Foreskin keratinocyte (primary cell): ENCODE measurements at places on chromosomes 1 and 21.

DNA sequence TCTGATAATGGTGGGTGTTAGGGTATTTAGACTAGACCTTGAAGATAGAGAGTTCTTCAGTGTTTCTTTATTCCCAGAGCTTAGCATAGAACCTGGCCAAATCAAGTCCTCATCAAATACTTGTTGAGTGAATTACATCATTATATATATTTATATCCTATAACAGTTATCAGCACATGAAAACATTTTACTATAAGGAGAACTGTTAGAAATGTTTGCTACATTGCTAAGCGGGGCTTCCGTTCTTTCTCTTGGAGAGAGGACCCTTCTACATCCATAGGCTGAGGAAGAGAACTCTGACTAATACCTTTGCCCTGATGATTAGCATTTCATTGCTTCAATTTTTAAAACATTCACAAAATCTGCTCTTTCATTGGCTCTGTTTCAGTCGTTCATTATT, 66.5 kb upstream of the NBL1 start:
- DNase-seq, result no peak

DNA sequence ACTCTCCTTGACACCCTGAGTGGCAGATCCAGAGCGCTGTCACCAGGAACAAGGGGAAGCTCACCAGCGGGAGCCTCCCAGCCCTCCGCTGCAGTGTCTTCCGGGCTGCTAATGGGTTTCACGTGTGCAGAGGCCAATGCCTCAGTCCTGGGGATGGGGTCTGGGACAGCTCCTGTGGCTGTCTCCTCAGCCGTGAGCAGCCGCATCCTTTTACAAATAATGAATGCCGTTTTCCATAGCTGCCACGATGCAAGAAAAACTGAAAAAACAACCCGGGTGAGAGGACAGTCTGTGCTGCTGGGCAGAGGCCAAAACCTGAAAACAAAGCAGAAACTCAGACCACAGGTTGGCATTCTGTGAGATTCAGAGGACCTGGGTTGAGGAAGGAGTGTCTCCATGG, 212.2 kb upstream of the RAB4A start:
- DNase-seq, result no peak

- no peak for DNase-seq
Measured at GRCh38 chr1:155175927-155176371, 2.3 kb downstream of the TRIM46 start.

DNA sequence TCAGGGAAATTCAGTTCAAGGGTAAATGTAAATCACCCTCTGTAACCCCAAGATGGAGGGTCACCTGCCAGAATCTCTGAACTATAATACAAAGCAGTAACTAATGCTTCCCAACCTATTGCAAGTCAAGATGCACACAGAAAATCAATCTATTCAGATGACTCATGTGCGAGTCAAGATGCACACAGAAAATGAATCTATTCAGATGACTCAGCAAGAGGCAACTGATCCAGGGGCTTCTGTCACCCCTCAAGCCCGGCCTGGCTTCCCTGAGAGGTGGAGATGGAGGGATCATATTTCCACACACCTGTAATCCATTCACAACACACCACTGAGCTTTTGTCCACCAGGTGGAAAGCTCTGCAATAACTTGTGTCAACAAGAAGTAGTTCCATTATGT, 17.4 kb upstream of the HIVEP3 start:
- peak; percentile 63 for DNase-seq

DNA sequence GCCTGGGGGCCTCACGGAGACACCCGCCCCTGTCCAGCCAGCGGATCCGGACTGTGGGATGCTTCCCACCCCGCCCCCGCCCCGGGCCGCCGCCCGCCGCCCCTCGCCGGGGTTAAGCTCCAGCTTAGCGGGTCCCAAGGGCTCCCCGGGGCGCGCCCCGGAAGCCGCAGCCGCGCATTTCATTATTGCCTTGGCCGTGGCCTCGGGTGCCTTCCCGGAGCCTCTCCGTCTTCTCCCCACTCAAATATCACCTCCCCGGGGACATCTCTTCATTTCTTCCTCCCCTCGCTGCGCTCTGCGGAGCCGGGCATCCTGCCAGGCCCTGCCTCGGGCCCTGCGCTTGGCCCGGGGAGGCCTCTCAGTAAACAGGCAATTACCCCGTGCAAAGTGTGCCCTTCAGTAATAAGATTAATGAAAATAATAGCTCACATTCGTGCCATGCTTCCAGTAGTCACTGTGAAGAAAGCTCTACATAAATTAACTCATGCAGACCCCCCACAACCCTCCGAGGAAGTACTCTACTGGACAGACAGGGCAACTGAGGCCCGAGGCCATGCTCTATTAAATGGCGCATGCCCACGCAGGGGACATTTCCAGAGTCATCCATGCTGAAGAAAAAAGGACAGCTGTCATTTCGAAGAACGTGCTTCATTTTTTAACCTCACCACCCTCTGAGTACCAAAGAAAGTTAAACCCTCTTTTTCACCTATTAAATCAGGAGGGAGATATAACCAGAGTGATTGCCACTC, 49.9 kb upstream of the LAPTM5 start:
- DNase-seq, result no peak

DNA sequence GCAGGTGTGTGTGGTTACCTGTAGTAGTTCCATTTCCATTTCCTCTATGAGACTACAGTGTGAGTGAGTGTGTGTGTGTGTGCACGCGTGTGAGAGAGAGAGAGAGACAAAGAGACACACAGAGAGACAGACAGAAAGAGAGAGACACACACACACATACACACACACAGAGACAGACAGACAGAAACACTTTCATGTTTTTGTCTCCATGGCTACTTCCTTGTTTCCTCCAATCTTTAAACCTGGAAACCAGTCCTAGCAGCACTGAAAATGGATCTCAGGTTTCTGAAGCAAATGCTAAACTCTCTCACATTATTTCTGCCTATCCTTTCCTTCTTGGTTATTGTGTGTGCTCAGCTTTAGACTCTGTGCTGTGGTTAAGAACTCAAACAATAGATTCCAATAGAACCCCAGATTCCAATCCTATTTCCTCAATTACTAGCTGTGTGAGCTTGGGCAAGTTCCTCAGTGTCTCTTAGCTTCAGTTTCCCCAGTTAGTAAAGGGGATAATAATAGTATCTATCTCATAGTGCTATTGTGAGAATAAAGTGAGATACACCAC, 22.4 kb upstream of the ABCD3 start:
- DNase-seq, result peak; percentile 6

- no peak for DNase-seq
Measured at GRCh38 chr1:15928971-15929965, 46.6 kb downstream of the ZBTB17 start.

DNA sequence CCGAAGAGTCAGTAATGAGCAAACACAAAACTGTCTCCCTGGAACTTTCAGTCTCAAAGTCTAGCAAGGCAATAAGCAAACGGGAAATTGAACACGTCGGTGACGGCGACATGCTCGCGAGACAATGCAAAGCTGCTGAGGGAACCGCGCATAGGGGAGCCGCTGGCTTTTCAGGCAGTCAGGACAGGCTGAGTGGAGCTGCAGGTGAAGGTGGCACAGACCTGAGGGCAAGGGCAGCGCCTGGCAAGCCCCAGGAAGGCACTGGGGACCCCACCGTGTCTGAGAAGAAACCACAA, 4.9 kb downstream of the INTS11 start:
- no peak for DNase-seq

DNA sequence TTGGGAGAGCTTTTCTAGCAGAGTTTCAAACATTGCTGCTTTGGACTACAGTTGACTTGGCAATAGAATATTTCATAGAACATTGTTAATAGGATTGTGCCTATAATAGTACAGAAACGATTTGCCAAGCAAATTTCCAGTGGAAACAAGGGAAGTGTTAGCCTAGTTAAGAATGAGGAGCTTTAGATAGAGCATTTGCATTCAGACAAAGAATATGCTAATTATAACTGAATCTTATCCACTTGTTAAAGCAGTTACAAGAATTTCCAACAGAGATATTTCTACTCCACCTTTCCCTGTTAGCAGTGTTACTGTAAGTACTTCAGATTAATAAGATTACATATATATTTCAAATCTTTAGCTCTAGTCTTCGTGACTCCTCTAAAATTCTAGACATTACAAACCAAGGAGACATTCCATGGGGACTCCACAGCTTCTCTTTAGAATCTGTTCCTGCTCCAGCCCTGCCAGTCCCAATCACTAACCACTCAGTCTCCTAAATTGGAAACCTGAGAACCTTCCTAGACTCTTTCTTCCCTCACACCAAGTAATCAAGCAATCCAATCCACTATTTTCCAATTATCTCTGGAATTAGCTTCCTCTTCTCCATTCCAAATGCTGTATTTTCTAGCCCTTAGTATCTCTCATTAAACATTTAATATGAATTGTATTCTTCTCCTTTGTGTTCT, 141.8 kb upstream of the PBX1 start:
- no peak for DNase-seq

GRCh38 chr21:24197132-24197643, 1410.1 kb downstream of the MRPL39 start:
- no peak for DNase-seq

DNA sequence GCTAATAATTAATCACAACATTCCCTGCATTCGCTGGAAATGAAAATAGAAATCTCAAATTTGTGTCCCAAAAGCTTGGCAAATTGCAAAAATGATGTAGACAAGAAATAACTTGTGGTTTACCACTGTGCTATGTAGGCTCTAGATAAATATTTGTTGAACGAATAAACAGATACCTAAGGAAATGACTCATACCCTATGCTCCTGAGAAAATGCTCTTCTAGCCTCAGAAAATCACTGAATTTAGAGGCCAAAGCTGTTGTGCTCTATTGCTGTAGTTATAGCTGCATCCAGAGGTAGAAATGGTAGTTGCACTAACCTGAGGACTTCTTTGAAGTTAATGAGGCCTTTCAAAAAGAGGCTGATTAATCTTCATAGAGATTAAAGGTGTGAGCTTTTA, 142.0 kb upstream of the ZNHIT6 start:
- peak; percentile 76 for DNase-seq

DNA sequence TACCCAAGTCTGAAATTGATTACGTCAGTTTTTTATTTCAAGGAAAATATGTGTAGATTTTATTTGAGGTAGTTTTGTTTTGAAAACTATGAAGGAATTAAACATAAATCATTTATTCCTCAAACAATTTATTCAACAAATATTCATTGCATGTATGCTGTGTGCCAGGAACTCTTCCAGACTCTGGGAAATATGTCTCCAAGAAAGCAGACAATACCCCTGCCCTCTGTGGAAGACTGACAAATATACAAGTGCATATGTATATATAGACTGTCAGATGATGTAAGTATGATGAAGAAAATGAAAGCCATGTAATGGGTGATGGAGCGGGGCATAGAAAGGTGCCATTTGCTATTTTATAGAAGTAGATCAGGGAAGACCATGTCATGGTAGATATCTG, 889.5 kb downstream of the USP25 start:
- DNase-seq, result no peak

GRCh38 chr1:47837056-47837830, 159.9 kb downstream of the TRABD2B start:
- no peak for DNase-seq

DNA sequence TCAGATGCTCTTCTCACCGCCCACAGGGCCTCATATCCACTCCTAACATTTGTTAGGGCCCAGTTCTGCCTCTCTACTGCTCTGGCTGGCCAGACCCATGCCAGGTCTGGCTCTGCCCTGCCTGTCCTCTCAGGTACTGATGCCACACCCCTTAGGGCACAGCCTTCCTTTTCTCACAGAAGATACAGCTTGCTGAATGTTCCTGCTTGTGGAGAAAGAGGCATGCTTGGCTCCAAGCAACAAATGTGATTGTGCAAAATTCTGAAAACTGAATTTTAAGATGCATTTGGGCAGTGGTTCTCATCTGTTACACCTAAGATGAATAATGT, 178.1 kb downstream of the TGFBR3 start:
- DNase-seq, result no peak

GRCh38 chr1:171716616-171717015, 25.2 kb downstream of the VAMP4 start:
- DNase-seq, result no peak

GRCh38 chr1:57218487-57219079, 205.3 kb downstream of the DAB1 start:
- no peak for DNase-seq

DNA sequence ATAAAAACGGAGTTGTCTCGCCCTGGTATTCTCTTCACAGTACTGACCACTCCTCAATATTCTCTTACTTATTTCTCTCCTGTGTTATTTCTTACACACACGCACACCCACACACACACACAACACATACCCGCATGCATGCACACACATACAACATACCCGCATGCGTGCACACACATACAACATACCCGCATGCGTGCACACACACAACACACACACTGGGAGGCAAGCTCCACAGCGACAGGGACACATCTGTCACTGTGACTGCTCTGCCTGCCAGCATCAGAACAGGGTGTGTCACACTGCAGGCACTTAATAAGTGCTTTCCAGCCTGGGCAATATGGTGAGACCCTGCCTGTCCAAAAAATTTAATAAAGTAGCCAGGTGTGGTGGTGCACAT, 20.8 kb upstream of the DDOST start:
- DNase-seq, result no peak

DNA sequence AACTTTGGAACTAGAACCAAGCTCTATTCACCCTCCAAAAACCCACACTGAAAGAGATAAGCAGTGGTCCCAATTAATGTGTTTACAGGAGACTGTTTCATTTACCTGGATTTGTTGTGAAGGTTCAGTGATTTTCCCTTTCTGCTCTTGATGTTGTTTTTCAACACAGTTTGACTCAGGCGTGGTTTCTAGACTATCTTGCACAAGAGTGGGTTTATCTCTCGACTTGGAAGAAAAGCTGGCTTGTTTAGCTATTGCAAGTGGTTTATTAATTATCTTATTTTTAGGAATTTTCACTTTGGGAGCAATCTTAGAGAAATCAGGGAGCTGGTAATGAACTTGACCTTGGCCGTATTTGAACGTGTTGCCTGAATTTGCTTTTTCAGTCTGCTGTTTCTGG, 5.3 kb downstream of the AKNAD1 start:
- DNase-seq, result no peak

GRCh38 chr21:44003307-44003966, 8.7 kb upstream of the TRAPPC10 start:
- DNase-seq, result no peak

GRCh38 chr21:42546433-42546832, 32.8 kb downstream of the SLC37A1 start:
- DNase-seq, result no peak
